Common myeloid progenitor, CD34-positive (primary cell): ENCODE measurements at places on chromosomes 5 and 9.
A peak's percentile ranks its signal among the peaks of the same experiment; 100 is the strongest.

DNA sequence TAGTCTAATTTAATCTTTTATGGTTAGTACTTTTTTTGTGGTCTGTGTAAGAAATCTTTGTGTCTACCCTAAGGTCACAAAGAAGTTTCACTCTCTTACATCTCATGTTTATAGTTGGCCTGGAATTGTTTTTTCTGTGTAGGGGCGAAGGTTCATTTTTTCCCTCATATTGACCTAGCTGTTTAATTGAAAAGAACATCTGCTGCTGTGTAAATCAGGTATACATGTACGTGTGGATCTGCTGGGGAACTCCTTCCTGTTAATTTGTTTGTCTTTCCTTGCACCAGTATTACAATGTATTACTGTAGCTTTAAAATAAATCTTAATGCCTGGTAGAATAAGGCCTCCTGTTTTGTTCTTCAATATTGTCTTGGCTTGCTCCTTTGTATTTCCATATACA lies 37.8 kb downstream of the EXOSC2 start:
- DNase-seq = no peak

GRCh38 chr5:88694023-88694679 lies 188.8 kb downstream of the MEF2C start:
- no peak for DNase-seq

DNA sequence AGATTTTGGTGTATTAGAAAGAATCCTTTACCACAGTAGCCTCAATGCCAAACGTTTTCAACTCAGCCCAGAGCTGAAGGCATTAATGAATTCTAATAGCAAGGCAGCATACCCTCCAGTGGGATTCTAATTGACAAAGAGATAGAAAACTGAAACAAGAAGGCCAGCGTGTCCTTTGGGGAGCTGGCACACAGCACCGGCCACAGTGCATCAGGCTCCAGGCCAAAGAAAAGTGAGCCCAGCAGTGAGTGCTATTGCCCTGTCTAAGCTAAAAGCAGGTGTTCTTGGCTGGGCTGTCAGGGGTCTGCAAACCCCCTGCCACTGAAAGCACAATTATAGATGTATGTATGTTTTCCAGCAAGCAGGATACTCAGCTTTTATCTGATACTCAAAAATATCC lies 40.4 kb downstream of the PPIC start:
- DNase-seq = no peak

DNA sequence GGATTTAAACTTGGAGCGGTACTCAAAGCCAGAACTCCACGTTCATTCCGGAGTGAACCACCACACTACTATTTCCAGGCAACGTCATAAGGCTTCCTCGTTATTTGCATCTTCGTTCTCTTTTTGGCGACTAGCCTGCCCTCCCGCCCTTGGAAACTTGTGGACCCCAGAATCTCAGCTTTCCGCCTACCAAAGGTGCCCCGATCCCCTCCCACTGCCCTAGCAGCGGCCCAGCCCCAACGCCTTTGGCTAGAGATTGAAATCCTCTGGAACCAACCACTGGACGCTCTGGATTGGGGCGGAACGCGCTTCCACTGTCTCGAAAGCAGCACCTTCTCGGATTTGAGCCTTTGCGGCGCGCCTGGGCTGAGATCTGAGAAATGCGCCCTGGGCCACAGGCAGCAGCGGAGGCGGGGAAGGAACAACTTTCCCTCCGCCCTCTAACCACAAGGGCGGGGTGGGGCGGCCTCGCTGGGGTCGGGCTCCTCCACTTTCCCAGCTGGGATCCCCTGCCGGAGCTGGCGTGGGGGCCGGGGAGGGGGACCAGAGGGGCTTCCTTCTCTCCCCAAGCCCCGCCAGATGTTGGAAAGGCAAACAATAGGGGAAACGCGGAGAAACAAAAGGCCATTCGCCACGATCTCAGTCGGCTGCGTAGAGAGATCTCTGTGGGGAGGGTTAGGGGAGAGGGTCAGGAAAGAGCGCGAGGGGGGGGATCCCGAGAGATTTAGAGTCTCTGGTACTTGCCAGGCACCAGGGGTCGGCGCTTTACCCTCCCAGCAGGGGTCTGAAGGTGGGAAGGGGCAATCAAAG lies 1.3 kb downstream of the MOB3B start:
- peak; percentile 73 for DNase-seq

DNA sequence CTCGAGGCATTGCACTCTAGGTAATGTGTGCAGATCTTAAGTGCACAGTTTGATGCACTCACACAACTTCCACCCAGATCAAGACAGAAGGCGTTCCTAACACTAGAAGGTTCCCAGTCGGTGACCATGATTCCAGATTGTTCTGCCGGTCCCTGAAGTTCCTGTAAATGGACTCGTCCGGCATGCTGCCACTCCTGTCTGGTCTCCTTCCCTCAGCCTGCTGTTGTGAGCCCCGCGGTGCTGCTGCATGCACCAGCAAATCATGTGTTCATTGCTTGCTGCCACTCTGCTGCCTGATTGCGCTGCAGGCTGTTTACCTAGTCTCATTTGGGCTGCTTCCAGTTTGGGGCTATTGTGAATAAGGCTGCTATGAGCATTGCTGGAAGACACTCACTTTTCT lies 11.5 kb downstream of the STKLD1 start:
- no peak for DNase-seq

DNA sequence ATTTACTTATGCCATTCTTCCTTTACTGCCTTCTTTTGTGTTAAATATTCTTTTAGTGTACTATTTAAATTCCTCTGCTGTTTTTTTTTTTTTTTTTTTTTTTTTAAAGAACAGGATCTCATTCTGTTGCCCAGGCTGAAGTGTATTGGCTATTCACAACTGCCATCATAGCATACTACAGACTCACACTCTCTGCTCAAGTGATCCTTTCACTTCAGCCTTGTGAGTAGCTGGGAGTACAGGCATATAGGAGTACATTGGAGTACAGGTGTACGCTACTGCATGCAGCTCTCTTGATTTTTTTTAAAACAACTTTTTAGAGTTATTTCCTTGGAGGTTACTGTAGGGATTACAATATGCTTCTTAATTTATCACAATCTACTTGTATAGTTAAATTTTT lies 56.1 kb downstream of the NIPBL start:
- DNase-seq = no peak

- DNase-seq = no peak
These were observed 345.6 kb downstream of the BNC2 start for GRCh38 chr9:16524823-16525222.

GRCh38 chr5:131279204-131279603 lies 15.4 kb downstream of the CDC42SE2 start:
- no peak for DNase-seq

GRCh38 chr5:175590471-175590881 lies 67.4 kb upstream of the HRH2 start:
- no peak for DNase-seq

- peak; percentile 52 for DNase-seq
These were observed 442 bp downstream of the NEURL1B start for GRCh38 chr5:172641359-172642050.

- DNase-seq = no peak
These were observed 8.1 kb upstream of the IL17B start for GRCh38 chr5:149387081-149387631.

DNA sequence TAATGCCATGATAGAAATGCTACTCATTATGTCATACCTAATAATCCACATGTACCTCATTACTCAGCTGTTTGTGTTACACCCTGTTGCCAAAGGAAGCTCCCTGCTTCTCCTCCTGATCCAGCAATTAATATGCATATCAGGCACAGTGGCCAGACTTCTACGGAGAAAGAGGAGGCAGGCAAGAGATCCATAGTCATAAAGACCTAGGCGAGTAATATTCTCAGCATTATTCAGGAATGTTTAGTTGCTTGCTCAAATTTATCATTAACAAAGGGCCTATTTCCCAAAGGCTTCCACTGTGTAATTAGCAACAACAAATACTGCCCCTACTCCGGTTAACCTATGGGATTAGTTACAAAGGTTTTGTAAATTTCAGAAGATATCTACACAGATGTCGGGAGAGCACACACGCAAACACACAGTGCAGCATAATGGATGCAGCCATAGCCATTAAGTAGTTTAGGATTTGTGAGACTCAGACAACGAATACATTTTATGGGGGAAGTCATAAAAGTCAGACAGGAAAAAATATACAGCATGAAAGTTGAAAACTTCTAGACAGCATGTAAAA lies 192.6 kb downstream of the EFNA5 start:
- DNase-seq = no peak

GRCh38 chr9:82721593-82721992 lies 341.3 kb downstream of the RASEF start:
- DNase-seq = no peak

DNA sequence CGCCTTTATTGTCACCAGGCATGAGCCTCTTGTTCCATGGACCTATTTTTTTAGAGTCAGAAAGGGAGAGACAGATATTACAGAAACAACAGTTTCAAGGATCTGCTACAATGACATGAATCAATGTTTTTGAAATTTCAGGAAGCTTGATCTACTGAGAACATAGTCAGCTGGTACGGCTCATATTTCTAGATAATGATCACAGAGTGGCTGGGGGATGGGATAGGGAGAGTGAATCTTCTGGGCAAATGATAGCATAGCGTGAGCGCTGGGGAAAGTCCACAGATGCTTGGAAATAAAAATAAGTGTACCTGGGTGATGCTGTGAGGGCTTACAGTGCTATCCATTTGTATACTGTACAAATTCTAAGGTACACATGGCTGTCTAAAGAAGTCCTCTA lies 340.4 kb downstream of the EBF1 start:
- DNase-seq = no peak

- peak; percentile 43 for DNase-seq
These were observed 902 bp downstream of the HABP4 start for GRCh38 chr9:96450613-96451528.

- DNase-seq = peak; percentile 39
These were observed 10.2 kb downstream of the ADRB2 start for GRCh38 chr5:148836272-148837250.

- DNase-seq = no peak
These were observed 131.3 kb downstream of the ZDHHC21 start for GRCh38 chr9:14561929-14562405.

DNA sequence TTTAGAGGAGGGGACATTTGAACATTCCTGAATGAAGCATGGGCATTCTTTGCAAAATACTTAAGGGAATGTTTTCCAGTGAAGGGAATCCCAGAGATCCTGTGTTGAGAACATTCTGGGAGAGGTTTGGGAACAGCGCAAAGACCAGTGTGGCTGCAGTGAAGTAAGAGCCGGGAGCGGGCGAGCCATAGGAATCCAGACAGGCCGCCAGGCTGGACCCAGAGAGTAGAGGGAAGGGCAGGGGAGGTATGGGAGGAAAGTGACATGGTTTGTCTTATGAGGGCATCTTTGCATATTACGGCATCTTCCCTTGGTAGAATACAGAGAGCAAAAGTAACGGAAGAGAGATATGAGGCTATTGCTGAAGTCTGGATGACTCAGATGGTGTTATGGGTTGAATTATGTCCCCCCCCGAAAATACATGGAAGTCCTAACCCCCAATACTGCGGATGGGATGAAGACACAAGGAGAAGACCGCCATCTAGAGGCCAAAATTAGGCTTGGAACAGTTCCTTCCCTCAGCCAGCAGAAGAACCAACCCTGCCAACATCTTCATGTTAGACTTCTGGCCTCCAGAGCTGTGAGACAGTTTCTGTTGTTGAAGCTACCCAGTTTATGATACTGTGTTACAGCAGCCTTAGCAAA lies 268.2 kb downstream of the MAST4 start:
- DNase-seq = peak; percentile 46

GRCh38 chr5:177372034-177372896 lies 12.0 kb upstream of the SLC34A1 start:
- peak; percentile 60 for DNase-seq

DNA sequence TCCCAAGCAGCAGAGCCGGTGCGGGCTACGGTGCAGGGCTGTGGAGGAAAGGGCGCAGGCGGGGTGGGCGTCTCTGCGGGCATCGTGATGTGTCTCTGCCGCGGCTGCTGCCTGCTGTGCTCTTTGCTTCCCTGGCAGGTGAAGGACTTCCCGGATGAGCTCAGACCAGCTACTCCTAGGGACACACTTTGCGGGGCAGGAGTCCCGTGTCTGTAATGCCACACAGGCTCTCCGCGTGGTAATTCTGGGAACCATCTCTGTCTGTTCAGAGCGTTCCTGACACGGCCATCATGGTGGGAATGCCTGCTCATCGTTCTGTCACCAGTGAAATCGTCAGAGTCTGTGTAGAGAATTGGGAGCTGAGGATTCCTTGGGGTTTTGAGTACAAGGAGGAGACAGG lies 235.5 kb downstream of the FANCC start:
- no peak for DNase-seq

GRCh38 chr5:73856997-73857396 lies 231.0 kb downstream of the ARHGEF28 start:
- no peak for DNase-seq

- DNase-seq = no peak
These were observed 168.7 kb upstream of the RPS23 start for GRCh38 chr5:82446809-82447208.

GRCh38 chr5:14339468-14339867 lies 196.3 kb downstream of the TRIO start:
- DNase-seq = no peak

DNA sequence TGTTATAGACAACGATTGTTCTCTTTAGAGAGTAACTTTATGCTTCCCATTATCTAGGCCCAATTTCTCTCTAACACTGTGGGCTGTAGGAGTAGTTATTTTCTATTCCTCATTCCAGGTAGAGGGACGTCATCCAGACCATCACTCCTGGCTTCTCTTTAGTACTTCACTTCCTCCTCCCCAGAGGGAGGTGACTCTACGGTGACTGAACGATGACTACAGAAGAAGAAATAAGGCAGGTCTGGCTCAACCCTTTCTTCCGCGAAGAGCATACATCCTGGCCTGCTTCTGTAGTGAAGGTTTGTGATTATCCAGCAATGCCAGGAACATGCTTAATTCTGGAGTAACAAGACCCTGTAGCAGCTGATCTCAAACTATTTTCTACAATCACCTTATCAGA lies 50.8 kb downstream of the HMGCR start:
- DNase-seq = no peak

- DNase-seq = no peak
These were observed 71.5 kb upstream of the GPBP1 start for GRCh38 chr5:57102189-57102904.

DNA sequence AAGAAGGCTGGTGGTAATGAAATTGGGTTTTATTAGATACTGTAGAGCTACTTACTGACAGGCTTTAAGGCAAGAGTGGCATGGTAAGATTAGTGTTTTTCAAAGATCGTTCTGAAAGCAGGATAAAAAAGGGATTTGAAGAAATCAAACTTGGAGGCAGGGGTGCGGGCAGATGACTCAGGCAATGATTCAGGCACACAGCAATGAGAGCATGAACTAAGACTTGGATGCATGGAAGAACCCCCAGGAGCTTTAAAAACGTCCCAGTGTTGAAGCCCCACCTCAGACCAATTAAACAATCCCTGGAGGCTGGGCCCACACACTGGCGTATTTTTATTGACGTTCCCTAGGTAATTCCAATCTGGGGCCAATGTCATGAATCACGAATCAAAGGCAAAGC lies 102.5 kb downstream of the SREK1 start:
- no peak for DNase-seq

GRCh38 chr5:160547061-160547460 lies 125.4 kb downstream of the PTTG1 start:
- DNase-seq = no peak

GRCh38 chr5:85170183-85170582 lies 785.5 kb upstream of the EDIL3 start:
- no peak for DNase-seq
